Mucosa of descending colon (tissue), 3 donors: ENCODE measurements at places on chromosomes 3 and 15. TPM values are rescaled to one million over a fixed set of nuclear protein-coding genes. Genes with fewer than 3 reads are reported as not detected.

NR1I2 gene
- total RNA-seq, result 79.1 TPM

CCR1 gene
- total RNA-seq, result 8.7 TPM

GRCh38 chr3:181715571-181716340, 4.0 kb downstream of the SOX2 start:
- DNase-seq, result no peak

GABRR3 gene
- total RNA-seq, result not detected

TRPC1 gene
- total RNA-seq, result 2.0 TPM

GRCh38 chr15:101625980-101626379, 26.2 kb downstream of the TM2D3 start:
- DNase-seq, result no peak

DNA sequence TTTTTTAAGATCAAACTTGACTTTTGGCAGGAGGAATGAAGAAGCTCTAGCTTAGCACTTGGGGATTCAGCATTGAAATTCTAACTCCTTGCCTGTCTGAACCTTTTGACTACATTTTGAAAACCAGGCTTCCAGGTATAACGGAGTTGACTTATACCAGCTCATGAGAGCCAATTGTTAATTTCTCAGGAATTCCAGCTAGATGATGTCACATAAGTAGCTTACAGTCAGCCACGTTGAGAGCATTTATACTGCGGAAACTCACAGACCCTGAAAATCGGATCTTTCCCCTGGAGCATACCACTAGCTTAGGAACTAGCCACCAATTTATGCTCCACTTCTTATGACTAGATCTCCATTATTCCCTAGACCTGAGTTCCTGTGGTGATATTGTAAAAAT, 321.4 kb upstream of the DPH6 start:
- no peak for DNase-seq

DNA sequence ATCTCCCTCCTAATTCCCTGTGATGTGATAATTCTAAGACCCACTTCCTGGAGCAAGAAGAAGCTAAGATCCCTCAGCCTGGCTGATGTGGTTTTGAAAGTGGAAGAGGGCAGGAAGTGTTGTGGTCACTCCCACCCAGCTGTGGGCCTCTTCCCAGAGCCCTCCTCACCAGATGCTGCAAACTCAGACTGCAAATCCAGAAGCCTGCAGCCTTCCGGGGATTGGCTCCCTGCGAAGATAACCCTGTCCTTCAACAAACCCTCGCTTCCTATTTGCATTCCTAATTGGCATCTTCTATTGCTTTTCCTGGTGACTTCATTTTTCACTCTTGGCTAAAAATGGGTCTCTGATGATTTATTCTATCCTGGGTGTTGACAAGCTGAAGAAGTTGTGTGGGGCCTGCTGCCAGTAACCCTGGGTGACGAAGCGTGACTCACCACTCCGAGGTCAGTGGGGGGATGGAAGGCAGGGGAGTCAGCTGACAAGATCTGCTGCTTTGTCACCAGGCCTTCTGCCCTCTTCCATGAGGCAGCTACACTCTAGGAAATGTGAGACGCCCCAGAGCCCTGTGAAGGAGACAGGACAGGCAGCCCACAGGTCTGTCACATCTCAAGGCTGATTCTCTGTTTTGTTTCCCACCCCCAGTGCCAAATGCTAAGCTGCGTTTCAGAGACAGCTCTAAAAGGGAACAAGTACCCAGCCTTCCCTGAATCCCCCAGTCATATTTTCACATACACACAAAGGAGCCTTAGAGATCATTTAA, 99.7 kb upstream of the LIPC start:
- DNase-seq, result peak; percentile 91

DNA sequence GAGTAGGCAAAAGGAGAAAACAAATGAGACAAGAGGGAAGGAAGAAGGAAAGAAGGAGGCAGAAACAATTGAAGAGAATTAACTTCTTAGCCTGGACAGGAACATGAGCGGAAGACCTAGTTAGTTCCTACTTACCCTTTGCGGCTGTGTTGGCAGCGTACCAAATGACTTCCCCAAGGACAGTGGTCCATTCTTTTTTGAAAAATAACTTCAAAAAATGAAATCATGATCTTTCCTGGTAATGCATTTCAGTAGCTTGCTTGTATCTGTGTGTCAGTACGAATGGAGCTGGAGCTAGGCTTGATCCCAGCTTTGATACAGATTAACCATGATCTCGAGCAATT, 41.5 kb upstream of the CFAP161 start:
- DNase-seq, result no peak

DNA sequence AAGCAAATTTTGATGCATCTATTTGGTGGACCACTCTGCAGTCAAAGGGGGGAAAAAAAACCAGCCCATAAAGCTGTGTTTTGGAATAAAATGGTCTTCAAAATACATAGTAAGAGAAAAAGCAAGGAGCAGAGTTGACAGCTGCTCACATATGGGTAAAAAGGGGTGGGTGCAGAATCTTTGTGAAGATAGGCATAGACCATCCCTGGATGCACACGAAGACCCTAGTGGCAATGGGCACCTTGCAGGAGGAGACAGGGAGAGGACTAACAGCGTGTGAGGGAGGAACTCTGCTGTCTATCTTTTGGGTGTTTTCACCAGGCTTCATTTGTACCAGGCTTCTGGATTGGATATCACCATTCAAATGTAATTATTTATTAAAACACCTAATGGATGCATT, 43.9 kb downstream of the CTNNB1 start:
- DNase-seq, result no peak

DNA sequence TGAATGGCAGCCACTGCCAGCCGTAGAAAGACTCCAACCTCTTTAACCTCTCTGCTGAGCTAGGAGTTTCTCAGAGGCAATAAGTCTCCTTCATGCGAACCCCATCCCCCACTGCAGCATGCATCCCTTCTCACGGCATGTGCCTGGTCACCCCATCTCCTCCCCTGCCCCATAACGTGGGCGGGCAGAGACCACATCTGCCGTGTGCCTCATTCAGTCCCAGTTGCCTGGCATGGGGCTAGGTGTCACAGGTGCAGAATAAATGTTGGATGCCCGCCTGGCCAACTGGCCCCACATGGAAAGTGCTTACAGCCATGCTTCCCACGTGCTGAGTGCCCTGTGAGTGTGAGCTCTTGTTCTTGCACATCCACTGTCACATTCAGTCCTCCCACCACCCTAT, 43.5 kb upstream of the NTRK3 start:
- DNase-seq, result no peak

SNX4 gene
- total RNA-seq, result 50.6 TPM

- DNase-seq, result no peak
Measured at GRCh38 chr3:39435006-39435748, 28.7 kb downstream of the RPSA start.

GP9 gene
- not detected for total RNA-seq

DNA sequence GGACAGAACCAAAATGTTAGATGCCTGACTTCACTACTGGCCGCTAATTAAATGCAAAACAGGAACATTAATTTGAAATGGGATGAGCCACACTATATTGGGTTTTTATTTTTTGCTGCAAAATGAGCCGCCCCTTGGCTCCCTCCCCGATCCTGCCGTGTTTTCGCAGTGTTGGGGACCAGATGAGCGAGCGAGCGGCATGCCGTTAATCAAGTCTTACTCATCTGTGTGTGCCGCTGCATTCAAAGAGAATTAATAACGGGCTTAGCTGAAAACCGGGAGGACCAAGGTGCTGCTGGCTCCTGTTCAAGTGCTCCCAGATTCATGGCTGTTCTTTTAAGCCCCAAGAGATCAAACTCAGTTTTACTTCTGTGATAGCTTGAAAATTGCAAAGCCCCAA, 20.0 kb downstream of the TAFA4 start:
- no peak for DNase-seq

DNA sequence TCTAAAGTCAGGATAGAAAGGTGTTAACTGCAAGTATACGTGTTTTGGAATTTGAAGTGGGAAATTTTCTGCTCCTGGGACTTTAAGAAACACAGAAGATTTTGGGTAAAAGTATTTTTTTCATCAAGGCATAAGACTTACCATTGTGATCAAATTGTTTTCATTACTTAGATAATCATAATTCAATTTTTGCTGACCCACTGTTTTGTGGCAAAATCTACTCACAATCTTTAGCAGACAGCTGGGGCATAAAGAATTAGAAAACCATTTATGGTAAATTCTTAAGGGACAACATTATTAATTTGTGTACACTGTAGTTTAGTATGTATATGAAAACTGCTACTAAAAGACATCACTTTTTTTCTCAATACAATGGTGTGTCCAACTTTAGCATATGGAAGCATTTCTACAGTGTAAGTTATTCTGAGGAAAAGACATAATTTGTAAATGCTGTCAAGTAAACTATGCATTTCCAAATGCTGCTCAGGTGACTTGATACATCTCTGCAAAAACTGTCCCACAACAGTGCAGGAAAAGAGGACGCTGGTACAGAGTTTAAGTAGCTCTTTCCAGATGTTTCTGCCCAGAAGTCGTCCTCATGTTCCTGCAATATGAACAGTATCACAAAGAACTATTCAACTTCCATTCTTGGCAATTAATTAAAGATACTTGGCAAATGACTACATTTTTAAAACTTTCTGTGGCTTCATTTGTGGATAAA, 52.3 kb downstream of the THSD4 start:
- DNase-seq, result no peak

- DNase-seq, result no peak
Measured at GRCh38 chr3:126951561-126951960, 31.4 kb upstream of the PLXNA1 start.

DNA sequence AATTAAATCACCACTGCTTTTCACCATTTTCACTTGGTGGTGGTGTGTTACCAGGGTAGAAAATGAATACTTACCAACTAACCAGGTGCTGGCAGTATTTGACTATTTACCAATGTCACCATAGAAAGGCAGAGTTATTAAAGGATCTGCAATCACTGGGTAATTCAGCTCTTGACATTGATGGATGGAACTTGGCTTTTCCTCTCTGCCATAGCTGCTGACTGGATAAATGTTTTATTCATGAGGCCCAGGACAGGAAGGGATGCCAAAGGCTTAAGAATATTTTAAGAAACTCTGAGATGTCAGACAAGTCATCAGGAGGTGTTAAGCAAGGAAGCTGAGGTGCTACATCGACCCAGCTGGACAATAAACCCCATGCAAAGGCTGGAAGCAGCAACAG, 495.5 kb upstream of the CFAP20DC start:
- no peak for DNase-seq

DNA sequence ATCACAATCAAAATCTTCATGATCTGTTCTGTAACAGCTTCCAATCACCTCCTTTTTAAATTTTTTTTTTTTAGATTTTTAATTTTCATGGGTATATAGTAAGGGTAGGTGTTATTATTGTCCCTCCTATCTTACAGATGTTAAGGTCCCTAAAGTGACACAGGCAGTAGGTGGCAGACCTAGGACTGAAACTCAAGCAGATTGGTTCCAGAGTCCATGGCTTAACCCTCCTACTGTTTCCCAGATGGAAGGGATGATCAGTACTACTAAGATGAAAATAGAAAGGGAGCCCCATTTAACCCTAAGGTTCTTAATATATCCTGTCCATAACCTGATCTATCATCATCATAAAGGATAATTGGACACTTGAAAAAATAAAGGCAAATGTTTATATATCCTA, 57.1 kb downstream of the CHAC1 start:
- no peak for DNase-seq

- peak; percentile 76 for DNase-seq
Measured at GRCh38 chr15:22979238-22980188, 655 bp downstream of the CYFIP1 start.

- DNase-seq, result peak; percentile 89
Measured at GRCh38 chr15:52078876-52079700, 33.5 kb downstream of the BCL2L10 start.

A4GNT gene
- not detected for total RNA-seq

CFAP44 gene
- total RNA-seq, result 16.7 TPM

DNA sequence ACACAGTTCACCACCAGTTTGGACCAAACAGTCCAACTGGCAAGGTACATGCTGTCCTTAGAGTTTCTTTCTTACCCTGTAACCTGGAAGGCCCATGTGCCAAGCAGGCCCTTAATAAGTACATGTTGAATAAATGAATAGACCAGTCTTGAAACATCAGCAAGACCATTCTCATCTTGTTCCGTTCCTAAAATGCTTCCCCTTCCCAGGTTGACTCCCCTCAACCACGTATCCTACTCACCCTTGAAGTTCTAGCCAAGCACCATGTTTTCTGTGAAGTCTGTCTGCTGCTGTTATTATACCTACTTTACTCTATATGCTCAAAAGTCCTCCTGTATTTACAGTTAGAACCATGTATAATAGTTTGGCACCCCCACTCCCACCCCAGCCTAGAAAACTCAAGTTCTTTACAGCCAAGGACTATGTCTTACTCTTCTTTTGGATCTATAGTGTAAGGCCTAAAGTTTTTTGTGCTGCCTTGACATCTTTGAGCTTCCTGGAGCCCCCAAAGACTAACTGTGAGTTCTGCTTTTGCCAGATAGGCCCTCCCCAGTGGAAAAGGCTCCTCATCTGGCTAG, 49.2 kb upstream of the SSR3 start:
- DNase-seq, result no peak

DNA sequence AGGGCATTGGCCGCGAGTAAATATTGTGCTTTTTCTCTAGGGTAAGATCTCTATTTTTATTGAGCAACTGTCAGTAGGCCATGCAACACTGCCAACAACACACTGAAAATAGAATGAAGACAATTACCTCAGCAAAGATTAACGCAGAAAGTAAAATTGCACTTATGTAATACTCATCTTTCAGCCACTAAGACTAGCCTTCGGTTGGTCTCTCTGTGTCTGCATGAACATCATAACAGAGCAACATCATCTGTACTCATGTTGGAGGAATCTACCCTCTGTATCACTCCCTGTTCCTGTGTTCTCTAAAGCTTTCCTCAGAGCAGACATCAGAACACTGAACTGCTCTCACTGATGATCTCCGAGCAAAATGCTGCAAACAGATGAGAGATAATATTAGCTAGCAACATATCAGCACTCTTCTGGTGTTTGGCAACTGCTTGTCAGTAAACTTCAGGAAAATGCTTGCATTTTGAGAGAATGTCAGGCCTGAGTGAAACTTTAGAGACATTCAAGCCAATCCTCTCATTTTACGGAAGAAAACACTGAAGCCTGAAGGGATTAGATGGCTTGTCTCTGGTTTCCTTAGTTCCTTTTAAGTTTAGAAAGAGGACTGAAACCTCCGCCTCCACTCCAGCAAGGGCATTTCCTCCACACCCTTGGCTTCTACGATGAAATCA, 8.4 kb upstream of the LRRC3B start:
- DNase-seq, result no peak

DNA sequence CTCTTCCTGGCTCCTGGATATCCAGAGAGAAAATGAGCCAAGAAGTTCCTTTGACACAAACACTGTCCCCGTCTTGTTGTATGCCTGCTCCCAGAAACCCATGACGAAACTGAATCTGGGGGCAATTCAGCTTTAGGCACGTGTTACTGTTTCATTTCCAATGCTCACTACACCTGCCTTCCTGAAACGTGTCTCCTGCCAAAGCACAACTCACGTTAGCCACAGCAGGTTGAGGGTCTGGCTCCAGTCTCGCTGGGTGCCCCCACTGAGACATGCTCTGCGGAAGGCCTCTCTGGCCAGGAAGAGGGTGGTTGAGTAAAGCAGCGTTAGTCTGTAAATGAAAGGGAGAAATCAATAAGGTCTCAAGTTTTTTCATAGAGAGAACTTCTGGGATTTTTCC, 6.7 kb downstream of the RFT1 start:
- DNase-seq, result no peak

- no peak for DNase-seq
Measured at GRCh38 chr3:7875925-7876324, 625.7 kb upstream of the LMCD1 start.
